Skin of body (tissue), 3 donors: ENCODE measurements at places on chromosomes 12 and 14.
A peak's percentile ranks its signal among the peaks of the same experiment; 100 is the strongest.

- no peak for DNase-seq
These were observed 27.7 kb downstream of the CCDC85C start for GRCh38 chr14:99576304-99576703.

DNA sequence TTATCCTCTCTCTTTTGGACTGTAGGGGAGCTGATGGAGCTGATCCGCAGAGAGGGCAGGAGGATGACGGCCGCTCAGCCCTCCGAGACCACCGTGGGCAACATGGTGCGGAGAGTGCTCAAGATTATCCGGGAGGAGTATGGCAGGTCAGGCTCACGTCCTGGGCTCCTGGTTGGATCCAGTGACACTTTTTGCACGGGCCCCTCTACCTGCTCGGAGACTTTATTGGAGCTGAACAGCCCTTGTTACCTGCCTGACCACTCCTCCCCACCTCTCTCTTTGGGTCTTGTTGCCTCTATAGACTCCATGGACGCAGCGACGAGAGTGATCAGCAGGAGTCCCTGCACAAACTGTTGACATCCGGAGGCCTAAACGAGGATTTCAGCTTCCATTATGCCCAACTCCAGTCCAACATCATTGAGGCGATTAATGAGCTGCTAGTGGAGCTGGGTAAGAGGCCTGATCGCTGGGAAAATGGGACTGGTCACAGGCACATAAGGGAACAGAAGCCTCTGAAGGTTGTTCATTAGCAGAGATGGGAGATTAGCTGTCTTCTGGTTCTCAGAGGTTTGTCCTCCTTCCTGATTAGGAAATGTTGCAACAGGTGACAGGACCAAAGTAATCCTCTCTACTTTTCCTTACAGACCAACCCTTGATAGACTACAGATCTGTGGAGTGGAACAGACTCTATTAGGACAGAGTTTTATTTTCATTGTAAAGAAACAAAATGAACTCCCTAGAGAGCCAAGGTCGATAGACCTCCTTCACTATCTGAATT is 718 bp downstream of the EIF2B2 start:
- no peak for DNase-seq

DNA sequence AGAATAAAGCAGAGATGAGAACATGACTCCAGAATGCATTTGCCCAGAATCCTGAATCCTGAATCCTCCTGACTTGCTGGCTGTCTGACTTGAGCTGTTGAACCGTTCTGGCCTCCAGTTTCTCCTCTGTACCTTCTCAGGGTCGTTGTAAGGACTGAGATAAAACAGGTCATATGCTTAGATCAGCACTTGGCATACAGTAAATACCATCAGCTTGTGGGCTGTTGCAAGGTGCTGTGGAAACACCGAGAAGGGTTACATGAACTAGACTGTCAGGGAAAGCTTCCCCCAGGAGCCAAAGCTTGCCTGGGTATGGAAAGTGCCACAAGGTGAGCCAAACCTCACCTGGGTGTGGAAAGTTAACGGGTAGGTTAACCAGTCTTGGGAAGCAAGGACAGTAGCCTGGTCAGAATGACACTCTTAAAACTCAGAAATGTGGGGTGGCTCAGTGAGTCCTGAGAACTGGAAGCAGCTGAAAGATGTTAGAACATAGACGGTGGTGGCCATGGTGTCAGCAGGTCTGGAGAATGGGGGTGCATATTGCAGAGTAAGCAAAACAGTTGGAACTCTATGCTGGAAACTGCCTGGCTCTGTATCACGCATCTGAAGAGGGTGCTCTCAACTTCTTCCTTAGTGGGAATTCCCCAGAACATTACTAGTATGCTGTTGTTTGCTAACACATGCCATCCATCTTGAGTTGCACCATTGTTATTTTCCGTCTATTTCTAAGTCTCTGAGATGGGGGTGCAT is 105.3 kb upstream of the DYRK2 start:
- no peak for DNase-seq

- DNase-seq = no peak
These were observed 143.6 kb downstream of the SLC38A4 start for GRCh38 chr12:46682148-46682547.

GRCh38 chr14:95207475-95208233 is 50.3 kb upstream of the DICER1 start:
- DNase-seq = no peak

DNA sequence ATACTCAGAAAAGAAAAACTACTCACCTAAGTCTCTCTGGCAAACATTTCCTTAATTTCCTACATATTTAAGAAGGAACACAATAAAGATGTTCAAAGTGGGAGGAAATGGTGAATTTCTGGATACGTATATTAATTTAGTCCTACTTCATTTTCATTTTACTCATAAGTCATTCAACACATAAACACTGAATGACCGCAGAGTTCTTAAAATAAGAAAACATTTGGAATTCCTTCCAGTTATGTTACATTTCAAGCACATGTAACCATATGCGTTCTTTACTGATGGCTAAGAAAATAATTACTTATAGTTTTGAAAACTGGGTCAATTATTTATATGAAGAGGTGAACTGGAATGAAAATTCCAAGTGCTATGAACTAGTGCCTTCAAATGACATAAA is 409.3 kb downstream of the BCAT1 start:
- DNase-seq = no peak

- no peak for DNase-seq
These were observed 70.8 kb upstream of the SRSF5 start for GRCh38 chr14:69696204-69696527.

DNA sequence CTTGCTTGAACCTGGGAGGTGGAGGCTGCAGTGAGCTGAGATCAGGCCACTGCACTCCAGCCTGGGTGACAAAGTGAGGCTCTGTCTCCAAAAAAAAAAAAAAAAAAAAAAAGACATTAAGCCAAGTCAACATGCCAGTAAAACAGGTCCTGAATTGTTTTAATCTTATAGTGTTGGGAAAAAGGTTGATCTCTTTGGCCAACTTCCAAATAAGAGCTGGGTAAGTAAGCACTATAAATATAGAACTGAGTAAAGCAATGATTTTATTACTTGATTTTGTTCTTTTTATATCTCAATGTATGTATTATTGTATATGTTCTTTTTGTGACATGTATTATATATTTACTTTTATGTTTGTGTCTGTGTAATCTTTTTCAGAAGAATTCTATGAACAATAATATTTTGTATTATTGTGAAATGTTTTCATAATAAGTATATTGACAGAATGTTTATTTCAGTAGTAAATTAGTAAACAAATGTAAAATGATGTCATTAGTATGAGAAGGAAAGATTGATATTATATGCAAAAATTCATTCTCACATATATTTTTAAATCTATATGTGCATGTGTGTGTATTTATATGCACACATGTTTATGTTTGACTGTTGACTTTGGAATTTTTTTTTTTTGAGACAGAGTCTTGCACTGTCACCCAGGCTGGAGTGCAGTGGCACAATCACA is 9.6 kb upstream of the AKAP6 start:
- no peak for DNase-seq

DNA sequence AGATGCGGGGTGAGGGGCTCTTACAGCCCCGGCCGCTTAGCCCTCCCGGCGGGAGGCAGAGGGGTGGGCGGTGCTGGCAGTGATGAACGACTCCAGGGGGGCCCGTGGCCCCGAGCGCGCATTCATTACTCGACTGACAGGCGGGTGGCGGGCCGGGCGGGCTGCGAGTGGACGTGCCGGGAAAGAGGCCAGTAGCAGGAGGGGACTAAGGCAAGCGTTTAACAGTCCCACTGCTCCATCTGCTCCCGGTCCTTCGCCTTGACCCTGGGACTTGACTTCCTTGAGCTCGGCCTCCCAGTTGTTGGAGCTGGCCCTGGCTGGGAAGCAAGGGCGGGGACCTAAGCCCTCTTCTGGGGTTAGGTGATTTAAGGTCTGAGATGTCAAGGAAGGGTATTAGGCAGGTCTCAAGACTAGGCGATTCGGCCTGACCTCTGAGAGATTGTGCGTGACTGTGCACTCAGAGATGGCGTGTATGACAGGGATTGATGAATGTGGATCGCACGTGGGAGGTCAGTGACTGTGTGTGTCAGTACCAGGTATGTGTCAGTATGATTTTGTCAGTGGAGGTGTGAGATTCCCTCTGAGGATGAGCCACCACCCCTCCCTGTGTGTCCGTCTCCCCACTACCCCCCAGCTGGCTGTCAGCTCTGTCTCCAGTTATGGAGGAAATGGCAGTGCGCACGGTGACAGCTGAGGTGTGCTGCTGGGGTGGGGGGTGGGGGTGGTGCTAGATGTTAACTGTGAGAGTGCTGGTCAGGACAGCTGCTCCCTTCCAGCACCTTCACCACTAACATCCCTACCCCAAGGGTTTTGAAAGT is 3.6 kb upstream of the DNAJC22 start:
- DNase-seq = no peak

DNA sequence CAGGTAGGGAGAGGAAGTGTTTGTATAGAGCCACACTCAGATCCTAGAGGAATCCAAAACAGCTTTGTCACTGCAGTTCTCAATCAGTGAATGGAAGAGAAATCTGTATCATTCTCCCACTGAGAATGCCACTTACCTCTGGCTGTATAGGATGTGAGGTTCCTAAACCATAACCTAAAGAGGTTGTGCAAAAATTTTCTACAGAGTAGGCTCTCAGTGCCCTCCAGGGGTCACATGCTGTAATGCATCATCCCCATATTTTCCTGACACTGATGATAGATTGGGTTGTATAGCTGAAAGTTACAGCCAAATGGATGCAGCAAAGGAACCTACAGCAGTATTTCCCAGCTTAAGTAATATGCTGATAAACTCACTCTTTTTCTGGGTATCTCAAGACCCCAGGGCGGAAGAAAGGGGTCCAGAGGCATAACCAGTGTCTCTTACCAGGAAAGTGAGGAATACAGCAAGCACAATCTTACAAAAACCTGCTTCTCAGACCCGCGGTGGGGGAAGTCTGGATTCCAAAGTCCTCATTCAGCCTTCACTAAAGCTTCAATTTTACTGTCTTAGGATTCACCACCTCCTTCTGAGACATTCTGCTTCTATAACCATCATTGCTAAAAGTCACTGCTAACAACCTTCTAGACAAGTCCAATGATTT is 3.8 kb downstream of the BCDIN3D start:
- DNase-seq = peak; percentile 38

DNA sequence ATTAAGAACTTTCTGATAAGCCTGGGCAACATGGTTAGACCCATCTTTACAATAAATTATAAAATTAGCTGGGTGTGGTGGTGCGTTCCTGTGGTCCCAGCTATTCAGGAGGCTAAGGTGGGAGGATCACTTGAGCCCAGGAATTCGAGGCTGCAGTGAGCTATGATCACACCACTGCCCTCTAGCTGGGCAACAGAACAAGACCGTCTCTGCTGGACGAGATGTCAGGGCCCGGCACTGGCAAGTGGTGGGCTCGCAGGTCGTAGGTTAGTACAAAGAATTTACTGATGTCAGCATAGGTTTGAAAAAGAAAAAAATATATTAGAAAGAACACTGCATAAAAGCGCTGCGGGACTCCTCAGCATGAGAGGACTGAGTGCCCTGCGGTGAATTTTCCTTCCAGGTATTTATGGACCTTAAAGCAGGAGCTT is 15.7 kb upstream of the VSIG10 start:
- DNase-seq = no peak
